Activated T-cell treated with anti-CD3 and anti-CD28 coated beads for 24 hours (primary cell): ENCODE measurements at places on chromosomes 6 and 20.

GRCh38 chr6:26275663-26276062 lies 89.3 kb upstream of the BTN3A2 start:
- DNase-seq, result no peak

DNA sequence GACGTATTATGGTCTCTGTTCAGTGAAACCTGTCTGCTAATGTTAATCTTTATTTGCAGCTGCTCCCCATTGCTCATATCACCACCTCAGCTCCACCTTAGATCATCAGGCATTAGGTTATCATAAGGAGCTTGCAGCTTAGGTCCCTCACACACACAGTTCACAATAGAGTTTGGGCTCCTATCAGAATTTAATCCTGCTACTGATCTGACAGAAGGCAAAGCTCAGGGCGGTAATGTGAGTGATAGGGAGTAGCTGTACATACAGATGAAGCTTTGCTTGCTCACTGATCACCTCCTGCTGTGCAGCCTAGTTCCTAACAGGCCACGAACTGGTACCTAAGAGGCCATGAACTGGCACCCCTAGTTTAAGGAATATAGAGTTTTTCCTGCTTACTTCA lies 989.7 kb downstream of the EYS start:
- DNase-seq, result no peak

DNA sequence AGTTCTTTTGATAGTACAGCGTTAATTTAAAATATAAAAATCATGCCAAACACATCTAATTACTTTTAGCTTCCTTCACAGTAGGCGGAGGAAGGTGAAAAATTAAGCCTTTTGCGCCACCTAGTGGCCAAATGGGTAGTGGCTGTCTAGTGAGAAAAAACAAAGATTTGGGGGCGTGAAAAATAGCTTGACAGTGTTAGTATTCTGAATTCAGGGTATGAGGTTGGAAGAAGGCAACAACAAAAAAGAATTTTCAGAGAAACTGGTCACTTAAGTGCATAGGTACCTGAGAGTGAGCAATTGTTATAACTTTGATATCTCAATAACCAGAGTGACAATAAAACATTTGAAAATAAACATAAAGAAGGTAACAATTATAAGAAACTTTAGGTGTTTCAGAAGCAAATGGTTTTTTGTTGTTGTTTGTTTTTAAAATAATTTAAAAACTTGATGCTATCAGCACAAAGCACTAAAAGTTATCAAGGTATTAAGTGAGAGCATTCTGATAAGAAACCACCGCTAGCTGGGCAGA lies 14.3 kb downstream of the PSMB9 start:
- peak; percentile 81 for DNase-seq

- no peak for DNase-seq
These were observed 136.5 kb downstream of the DOK5 start for GRCh38 chr20:54611708-54612412.

GRCh38 chr6:104799134-104799657 lies 60.5 kb downstream of the HACE1 start:
- no peak for DNase-seq

DNA sequence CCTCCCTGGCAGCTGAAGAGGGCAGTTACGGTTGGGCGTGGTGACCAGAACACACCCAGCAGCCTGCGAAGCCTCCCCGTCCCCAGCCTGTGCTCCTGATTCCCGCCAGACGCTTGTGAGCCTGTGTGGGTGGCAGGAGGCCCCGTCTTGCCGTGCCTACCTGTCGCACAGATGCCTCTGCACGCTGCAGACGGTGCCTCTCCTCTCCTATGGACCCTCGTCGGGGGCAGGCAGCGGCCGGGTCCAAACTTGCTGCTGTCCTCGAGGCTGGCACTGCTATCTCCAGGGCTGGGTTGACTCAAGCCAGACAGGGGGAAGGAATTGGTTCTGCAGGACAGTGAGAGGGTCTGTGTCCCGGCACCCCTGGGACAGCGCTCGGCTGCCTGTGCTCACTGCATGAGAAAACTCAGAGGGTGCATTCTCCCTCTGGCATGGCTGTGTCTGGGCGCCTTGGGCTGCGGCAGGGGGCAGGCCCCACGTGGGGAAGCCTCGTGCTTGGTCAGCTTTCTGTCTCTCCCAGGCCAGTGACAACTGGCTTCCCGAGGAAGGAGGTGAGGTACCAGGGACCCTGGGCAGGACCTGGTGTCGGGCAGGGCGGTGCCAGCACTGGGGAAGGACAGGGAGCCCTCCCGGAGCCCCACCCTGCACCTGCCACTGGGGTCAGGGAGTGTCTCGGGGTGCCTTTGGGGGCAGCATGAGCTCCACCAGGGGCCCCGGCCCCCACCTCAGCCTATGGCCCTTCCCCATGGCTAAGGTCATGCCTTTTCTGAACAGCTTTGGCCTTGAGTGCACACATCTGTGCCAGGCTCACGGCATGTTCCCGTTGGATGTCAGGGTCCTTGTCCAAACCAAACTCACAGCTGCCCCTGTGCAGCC lies 127.5 kb downstream of the TAF4 start:
- no peak for DNase-seq

DNA sequence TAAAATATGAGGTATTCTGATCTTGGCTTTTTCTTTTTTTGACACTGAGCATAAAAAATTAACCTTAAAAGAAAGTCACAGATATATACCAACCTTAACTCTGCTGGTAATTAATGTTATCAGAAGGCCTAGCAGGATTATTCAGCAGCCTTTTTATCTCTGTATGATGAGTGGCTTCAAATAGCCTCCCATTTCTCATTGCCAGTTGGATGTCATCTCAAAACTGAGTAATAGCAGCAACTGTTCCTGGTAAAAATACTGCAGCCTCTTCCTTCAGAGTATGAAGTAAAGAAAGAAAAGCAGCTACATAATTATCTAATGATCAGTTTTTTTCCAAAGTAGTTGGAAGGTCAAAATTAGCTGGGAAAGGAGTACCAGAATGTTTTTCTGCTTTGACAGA lies 24.9 kb upstream of the HDGFL1 start:
- DNase-seq, result no peak

GRCh38 chr6:24891004-24891403 lies 44.8 kb downstream of the RIPOR2 start:
- DNase-seq, result no peak

DNA sequence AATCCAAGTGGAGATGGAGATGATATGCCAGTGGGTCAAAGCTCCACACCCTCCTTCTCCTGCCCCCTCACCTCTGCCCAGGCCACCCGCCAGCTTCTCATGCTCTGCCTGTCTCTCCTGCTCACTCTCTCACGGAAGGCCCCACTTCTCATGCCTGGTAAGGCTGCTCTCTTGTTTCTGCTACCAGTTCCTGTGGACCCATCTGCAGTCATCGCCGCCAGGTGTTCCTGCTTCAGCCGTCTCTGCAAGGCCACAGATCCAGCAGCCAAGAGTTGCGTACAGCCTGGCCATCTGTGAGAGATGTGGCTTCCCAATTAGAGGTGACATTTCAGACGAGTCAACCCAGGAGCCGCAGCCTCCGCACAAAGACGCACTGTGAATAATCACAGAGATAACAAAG lies 40.8 kb upstream of the NXT1 start:
- no peak for DNase-seq

GRCh38 chr6:24537082-24537699 lies 42.4 kb downstream of the ALDH5A1 start:
- DNase-seq, result no peak

DNA sequence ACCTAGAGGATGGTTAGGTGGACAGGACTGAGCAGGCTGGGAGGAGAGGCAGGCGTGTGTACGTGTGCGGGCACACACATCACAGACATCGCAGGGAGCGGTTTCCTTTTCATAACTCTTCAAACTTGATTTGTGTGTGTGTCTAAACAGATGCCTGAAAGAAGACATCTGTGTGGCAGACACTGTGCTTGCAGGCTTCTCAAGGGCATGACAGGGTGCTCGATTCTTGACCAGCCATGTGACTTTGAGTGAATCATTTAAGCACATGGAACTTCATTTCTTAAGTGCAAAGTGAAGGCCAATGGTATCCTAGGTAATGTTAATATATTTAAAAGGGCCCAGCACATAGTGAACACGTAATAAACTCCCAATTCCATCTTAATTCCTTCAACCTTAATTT lies 186.5 kb downstream of the SCP2D1 start:
- no peak for DNase-seq

DNA sequence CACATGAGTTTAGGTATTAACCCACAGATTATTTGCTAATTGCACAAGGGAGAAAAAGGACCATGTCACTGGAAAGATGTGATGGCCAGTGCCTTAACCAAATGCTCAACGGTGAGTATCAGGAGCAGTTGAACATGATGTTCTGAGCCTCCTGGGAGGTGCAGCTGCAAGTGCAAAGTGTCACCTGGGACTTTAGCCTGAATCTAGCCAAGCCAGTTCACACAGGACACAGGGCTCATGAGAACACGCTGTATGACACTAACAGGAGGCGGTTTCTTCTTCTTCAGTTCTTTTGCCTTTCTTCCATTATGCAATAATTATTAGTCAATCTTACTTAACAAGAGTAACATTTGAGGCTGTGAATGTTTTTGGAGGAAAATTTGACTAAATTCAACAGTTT lies 225.3 kb downstream of the THBS2 start:
- DNase-seq, result no peak

GRCh38 chr6:56246881-56247653 lies at the start of gene COL21A1:
Gene COL21A1, minus strand, starts transcription at chr6:56247580. Its CDS starts 64,962 bp downstream, at chr6:56182618.
- DNase-seq, result no peak

DNA sequence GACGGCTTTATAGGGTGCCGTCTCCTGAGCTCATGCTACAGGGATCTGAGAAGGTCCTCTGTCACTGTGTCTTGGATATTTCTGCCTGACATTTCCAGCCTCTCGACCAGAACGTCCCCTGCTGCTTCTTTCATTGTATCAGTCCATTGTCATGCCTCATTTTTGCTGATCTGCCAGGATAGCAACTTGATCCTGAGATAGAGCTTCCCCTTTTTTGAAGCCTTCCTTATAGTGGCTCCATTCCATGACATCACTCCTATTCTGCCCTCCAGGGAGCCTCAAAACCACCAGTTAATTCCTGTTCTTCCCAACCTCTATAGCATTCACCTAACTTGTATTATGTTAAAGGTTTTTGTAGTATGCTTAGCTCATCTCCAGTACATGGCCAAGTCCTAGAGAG lies 431.8 kb upstream of the NOX3 start:
- no peak for DNase-seq

DNA sequence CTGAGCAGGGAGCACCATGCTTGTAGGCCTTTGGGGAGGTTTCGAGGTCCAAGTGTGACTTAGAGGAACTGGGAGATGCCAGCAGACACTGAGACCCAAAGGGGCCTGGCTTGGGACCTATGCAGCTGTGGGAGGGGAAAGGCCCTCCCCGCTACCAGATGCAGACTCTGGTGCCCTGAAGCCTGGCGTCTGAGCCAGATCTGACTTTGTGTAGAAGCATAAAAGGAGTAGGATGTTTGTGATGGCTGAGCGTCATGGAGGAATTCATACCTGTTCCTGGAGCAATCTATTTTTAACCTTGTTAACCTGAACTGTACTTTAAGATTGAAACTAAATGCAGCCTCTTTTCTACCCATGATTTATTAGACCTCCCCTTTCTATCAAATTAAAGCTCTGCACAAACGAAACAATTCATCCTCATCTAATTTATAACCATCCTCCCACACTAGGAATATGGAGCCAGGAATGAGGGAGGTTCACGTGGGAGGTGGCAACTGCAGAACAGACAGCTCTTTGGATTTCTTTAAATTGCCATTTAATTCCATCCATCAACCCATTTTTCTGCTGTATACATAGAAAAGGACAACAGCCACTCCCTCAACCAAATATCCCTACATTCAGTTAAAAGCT lies 172.6 kb upstream of the AGPAT4 start:
- DNase-seq, result no peak

GRCh38 chr6:53692172-53692571 lies 26.6 kb upstream of the KLHL31 start:
- DNase-seq, result no peak

- no peak for DNase-seq
These were observed 126.3 kb downstream of the CDKAL1 start for GRCh38 chr6:20660534-20660933.

GRCh38 chr20:58696411-58696961 lies 3.9 kb downstream of the NPEPL1 start:
- no peak for DNase-seq

GRCh38 chr20:45987108-45987780 lies 15.2 kb upstream of the ZNF335 start:
- peak; percentile 61 for DNase-seq

GRCh38 chr20:2874456-2874855 lies 1.2 kb downstream of the PTPRA start:
- no peak for DNase-seq

GRCh38 chr6:53066077-53066417 lies 843 bp downstream of the FBXO9 start:
- DNase-seq, result peak; percentile 11

DNA sequence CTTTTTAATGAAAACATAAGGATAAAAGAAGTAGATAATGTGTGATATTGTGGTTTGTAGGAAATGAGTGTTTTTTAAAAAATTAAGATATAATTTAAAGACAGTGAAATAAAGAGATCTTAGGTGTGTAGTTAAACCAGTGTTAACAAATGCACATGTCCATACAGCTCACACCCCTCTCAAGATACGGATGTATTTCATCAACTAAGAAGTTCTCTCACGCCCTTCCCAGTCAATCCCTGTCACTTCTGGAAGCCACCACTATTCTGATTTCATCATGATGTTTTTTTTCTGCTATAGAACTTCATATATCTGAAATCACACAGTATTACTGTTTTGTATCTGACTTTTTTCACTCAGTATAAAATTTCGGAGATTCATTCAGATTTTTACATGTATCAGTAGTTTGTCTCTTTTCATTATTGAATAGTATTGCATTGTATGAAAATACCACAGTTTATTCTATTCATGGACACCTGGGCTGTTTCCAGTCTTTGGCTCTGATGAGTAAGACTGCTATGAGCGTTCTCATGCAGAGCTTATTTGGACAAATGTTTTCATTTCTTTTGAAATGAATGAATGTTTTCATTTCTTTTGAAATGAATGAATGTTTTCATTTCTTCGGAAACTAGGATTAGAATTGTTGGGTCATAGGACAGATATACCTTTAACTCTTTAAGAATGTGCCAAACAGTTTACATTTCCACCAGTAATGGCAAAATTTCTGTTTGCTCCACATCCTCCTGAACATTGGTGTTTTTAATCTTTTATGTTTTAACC lies 49.7 kb upstream of the ELOVL5 start:
- no peak for DNase-seq

- DNase-seq, result peak; percentile 33
These were observed 39.4 kb upstream of the KCNK16 start for GRCh38 chr6:39361657-39362486.
